ENCODE measurements at places on chromosomes 1 and 21.
A peak's percentile ranks its signal among the peaks of the same experiment; 100 is the strongest.

GRCh38 chr1:27864264-27864895 lies 8.0 kb upstream of the THEMIS2 start:
- no peaks in the 10 kb centered on the region for H3K36me3 ChIP-seq
- DNase-seq = no peak
- no peaks in the 10 kb centered on the region for H3K27me3 ChIP-seq
- no peak overlapping the region for H3K4me3 ChIP-seq
- H3K4me1 ChIP-seq = peaks cover 6% of the 10 kb centered on the region

- no peaks in the 10 kb centered on the region for H3K27me3 ChIP-seq
- H3K36me3 ChIP-seq = no peaks in the 10 kb centered on the region
- no peak overlapping the region for H3K4me3 ChIP-seq
- no peak overlapping the region for H3K27ac ChIP-seq
- no peak for DNase-seq
These were observed 2.6 kb upstream of the TMEM82 start for GRCh38 chr1:15739745-15740144.

- H3K27me3 ChIP-seq = peaks cover 53% of the 10 kb centered on the region
- H3K27ac ChIP-seq = no peak overlapping the region
- DNase-seq = no peak
- H3K36me3 ChIP-seq = no peaks in the 10 kb centered on the region
These were observed 6.7 kb downstream of the KNCN start for GRCh38 chr1:46544561-46545240.

GRCh38 chr21:38898422-38899096 lies 92.8 kb downstream of the ETS2 start:
- peaks cover 10% of the 10 kb centered on the region for H3K4me1 ChIP-seq
- DNase-seq = no peak
- H3K36me3 ChIP-seq = no peaks in the 10 kb centered on the region
- no peaks in the 10 kb centered on the region for H3K27me3 ChIP-seq
- no peak overlapping the region for H3K27ac ChIP-seq

DNA sequence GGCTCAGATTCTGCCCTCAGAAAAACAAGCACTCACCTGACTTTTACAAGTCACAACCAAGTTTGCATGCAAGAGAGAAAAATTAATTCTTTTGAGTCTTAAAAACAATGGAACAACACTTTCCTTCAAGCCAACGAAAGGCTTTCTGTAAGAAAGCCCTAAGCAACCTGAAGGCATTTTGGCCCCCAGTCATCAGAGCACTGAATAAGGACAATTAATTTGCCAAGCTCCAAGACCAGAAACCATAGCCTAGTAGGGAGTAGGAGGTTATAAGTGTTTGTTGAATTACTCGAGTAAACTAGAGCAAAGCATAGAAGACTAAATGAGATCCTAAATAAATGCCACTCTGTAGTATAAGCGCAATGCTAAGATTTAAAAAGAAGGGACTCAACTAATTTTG lies 4.7 kb downstream of the TGFBR3 start:
- no peaks in the 10 kb centered on the region for H3K36me3 ChIP-seq
- no peak for DNase-seq
- H3K27ac ChIP-seq = no peak overlapping the region
- no peak overlapping the region for H3K4me3 ChIP-seq
- H3K4me1 ChIP-seq = peaks cover 4% of the 10 kb centered on the region
- H3K27me3 ChIP-seq = no peaks in the 10 kb centered on the region

DNA sequence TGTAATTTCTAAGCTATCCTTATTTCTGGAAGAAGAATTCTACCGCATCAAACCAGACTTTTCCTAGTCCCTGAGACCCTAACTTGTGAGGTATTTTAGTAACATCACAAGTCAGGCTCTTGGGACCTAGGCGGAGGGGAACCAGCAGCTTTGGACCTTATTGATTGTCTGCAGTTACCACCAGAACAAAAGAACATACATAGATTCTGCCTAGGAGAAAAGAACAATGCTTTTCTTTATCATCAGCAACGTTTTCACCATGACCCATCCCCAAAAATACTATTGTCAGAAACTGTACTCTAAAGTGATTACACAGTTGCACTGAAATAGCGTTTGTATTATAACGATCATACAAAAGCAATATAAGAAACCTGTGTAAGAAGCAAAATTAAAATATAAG lies 860.4 kb downstream of the USP25 start:
- H3K4me3 ChIP-seq = no peak overlapping the region
- no peaks in the 10 kb centered on the region for H3K27me3 ChIP-seq
- H3K4me1 ChIP-seq = peaks cover 6% of the 10 kb centered on the region

GRCh38 chr1:162230096-162230495 lies 146.6 kb downstream of the SPATA46 start:
- no peak overlapping the region for H3K4me3 ChIP-seq
- no peaks in the 10 kb centered on the region for H3K27me3 ChIP-seq
- no peaks in the 10 kb centered on the region for H3K4me1 ChIP-seq
- H3K27ac ChIP-seq = no peak overlapping the region

DNA sequence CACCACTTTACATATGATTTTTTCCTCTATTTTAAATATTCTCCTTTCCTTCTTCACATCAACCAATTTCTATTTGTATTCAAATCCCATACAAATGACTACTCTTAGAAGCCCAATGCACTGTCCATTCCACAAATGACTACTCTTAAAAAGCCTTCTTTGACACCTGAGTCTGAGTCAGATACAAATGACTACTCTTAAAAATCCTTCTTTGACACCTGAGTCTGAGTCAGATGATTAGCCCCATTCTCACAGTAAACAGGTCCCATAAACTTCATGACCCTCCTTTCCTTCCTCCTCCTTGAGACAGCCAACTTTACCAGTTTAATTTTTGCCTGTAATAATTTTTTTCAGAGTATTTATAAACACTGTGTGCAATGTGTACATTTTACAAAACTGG lies 231.3 kb upstream of the USP25 start:
- DNase-seq = no peak
- H3K4me3 ChIP-seq = no peak overlapping the region
- no peaks in the 10 kb centered on the region for H3K4me1 ChIP-seq

GRCh38 chr1:169348383-169349036 lies 19.1 kb downstream of the NME7 start:
- no peaks in the 10 kb centered on the region for H3K4me1 ChIP-seq
- DNase-seq = no peak
- no peak overlapping the region for H3K27ac ChIP-seq
- no peaks in the 10 kb centered on the region for H3K27me3 ChIP-seq
- no peaks in the 10 kb centered on the region for H3K36me3 ChIP-seq

DNA sequence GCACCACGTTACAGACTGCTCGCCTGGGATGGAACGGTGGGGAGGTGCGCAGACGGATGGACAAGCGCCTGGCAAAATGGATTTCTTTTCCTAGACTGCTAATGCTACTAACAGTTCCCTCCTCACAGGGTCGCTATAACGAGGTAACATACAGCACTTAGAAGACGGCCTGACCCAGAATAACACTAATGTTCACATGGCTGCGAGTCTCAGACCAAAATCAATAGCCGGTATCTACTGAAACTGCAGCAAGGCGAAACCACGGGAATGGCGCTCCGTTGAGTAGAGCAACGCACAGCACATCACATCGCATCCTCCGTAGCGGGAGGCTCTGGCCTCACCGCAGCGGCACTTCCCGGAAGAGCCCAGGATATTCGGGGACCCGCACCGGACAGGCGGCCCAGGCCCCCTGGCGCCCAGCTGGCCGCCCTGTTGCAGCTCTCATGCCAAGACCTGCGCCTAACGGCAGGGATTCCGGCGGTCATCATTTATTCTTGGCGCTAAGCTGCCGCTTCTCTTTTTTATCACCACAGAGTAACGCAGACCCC lies 46.6 kb downstream of the VPS26C start:
- peak overlapping the region; percentile 87 for H3K27ac ChIP-seq
- H3K36me3 ChIP-seq = peaks cover 22% of the 10 kb centered on the region
- H3K4me1 ChIP-seq = no peaks in the 10 kb centered on the region
- no peaks in the 10 kb centered on the region for H3K27me3 ChIP-seq

DNA sequence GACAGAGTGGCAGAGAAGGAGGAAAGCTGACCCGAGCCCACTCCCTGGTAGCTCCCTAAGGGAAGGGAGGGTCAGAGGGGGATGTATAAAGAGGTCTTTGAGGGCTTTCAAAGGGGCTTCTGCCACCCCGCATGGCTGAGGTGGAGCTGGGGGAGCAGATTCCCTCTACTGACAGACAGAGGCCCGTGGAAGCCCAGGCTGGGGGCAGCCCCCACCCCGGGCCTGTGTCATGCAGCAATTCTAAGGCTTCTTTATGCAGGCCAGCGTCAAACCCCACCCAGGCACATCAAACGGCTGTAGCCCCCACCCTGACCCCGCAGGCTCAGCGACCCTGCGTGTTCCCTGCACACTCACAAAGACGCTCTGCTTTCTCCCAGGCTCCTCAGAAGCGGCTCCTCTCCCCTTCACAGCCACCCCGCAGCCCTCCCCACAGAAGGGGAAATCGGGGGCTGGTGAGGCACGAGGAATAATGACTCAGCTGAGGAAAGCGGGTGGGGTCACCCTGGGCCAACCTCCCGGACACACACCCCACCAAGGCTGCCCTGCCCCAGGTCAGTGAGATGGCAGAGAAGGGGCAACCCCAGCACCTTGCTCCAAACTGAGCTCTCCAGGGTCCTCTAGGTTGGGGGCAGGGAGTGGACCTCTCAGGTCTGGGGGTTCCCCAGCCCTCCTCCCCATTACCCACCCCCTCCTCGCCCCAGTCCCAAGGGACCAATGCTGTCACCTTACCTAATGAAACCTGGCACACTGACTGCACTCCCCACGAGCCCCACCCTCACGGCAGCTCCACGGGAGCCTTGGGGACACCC lies 10.8 kb downstream of the SLC45A3 start:
- no peak overlapping the region for H3K27ac ChIP-seq
- H3K4me1 ChIP-seq = peaks cover 55% of the 10 kb centered on the region
- no peak for DNase-seq
- H3K4me3 ChIP-seq = no peak overlapping the region
- H3K36me3 ChIP-seq = no peaks in the 10 kb centered on the region

DNA sequence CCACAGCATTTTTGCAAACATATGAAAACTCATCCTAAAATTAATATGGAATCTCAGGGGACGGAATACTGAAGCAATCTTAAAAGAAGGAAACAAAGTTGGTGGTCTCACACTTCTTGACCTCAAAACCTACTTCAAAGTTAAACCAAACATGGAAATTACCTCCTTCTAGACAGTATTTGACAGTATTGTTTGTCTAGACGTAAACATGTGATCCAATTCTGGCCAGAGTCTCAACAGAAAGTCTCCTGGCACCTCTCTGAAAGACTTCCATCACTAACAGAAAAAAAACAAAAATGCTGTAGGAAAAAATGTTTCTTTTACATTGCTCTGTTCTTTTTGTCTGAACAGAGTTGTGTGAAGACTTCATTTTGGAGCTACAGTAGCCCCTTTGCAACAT lies 99.7 kb downstream of the BRINP3 start:
- H3K27me3 ChIP-seq = no peaks in the 10 kb centered on the region
- H3K36me3 ChIP-seq = no peaks in the 10 kb centered on the region
- no peak overlapping the region for H3K4me3 ChIP-seq
- no peaks in the 10 kb centered on the region for H3K4me1 ChIP-seq
